ENCODE measurements at places on chromosomes 6 and 20.

- H3K27me3 ChIP-seq: no peaks in the 10 kb centered on the region
- DNase-seq: no peak
- no peaks in the 10 kb centered on the region for H3K4me1 ChIP-seq
- no peaks in the 10 kb centered on the region for H3K36me3 ChIP-seq
- H3K4me3 ChIP-seq: no peak overlapping the region
- H3K27ac ChIP-seq: no peak overlapping the region
These were observed 16.4 kb downstream of the SOX4 start for GRCh38 chr6:21609881-21610329.

- no peaks in the 10 kb centered on the region for H3K27me3 ChIP-seq
- H3K27ac ChIP-seq: no peak overlapping the region
- H3K4me1 ChIP-seq: no peaks in the 10 kb centered on the region
- no peak for DNase-seq
These were observed 193.9 kb downstream of the DLL1 start for GRCh38 chr6:170096803-170097504.

GRCh38 chr6:21348504-21349195 is 244.9 kb upstream of the SOX4 start:
- peak overlapping the region; percentile 20 for H3K27ac ChIP-seq
- no peak overlapping the region for H3K4me3 ChIP-seq
- H3K27me3 ChIP-seq: no peaks in the 10 kb centered on the region
- no peaks in the 10 kb centered on the region for H3K36me3 ChIP-seq

DNA sequence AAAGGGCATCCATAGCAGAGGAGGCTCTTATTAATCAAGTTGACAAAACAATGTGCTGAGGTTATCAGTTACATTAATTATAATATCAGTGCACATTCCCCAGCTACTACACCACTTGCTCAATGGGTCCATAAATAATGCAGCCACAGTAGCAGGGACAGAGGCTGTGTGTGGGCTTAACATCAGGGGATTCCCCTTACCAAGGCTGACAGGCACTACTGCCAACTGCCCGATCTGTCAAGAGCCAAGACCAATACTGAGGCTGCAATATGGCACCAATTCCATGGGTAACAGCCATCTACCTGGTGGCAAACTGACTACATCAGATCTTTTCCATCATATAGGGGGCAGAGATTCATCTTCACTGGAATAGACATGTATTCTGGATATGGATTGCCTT is 22.0 kb downstream of the CD164 start:
- DNase-seq: no peak
- no peaks in the 10 kb centered on the region for H3K27me3 ChIP-seq
- no peak overlapping the region for H3K27ac ChIP-seq
- peaks cover 40% of the 10 kb centered on the region for H3K36me3 ChIP-seq
- H3K4me3 ChIP-seq: no peak overlapping the region

- peaks cover 39% of the 10 kb centered on the region for H3K27me3 ChIP-seq
- H3K4me1 ChIP-seq: no peaks in the 10 kb centered on the region
- H3K4me3 ChIP-seq: no peak overlapping the region
- no peak overlapping the region for H3K27ac ChIP-seq
- H3K36me3 ChIP-seq: no peaks in the 10 kb centered on the region
These were observed 18.1 kb downstream of the TFAP2A start for GRCh38 chr6:10396785-10397184.

DNA sequence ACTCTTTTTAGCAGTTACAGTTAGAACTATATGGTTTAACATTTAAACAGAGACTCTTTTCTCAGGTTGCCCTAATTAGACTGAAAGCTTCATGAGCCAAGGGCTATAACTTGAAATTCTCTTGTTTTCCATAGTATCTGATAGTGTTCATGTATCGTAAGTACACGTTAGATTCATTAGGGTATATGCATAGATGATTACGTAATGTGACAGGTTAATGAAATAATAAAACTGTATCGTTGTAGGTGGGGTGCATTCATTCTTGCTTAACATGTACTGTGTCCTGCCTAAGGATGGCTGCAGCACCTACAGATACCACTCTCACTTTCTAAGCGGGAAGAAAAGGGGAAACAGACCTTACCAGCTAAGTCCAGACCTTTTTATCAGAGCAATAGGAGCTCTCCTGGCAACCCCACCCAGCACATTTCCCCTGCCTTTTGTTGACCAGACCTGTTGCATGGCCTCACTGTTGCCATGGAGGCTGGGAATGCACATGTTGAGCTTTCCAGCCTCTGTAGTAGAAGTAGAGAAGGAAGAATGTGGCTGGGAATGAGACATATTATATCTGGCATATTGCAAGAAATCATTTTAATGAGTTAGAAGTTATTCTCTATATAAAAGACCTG is 83.0 kb downstream of the MAP3K4 start:
- no peaks in the 10 kb centered on the region for H3K27me3 ChIP-seq
- no peak overlapping the region for H3K4me3 ChIP-seq
- H3K4me1 ChIP-seq: peaks cover 2% of the 10 kb centered on the region
- DNase-seq: no peak

DNA sequence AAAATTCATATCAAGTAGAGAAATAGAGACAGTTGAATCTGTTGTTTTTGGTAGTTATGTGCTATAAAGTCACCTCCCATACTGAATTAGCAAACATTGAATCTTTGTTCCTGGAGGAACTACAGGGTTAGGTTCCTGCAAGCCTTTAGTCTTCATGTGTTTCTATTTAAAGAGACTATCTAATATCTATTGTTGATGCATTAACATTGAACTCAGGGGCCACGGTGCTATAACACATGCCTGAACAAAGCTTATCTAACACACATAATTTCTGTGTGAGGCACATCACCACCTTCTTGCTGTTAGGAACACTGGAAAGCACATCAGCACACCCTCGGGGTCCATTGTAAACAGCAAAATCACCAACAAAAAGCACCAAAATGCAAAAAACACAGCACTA is 21.2 kb downstream of the ARFGEF2 start:
- H3K4me1 ChIP-seq: peaks cover 6% of the 10 kb centered on the region
- no peak overlapping the region for H3K27ac ChIP-seq
- H3K4me3 ChIP-seq: no peak overlapping the region
- H3K36me3 ChIP-seq: peaks cover 10% of the 10 kb centered on the region

DNA sequence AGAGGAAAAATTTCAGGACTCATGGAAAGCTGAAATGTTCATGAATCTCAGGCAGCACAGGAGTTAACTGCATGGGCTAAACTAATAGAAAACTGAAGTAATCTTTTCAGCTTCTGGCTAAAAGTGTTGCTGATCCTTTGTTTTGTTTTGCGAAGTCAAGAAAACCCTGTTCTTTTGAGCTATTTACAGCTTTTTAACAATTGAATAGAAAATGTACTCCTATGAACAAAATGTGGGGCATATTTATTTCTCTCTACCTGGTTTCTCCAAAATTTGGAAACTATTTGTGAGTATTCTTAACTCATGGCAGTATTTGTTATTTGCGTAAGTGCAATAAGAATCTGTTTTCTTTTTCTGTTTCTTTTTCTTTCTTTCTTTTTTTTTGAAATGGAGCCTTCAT is 818.8 kb upstream of the CITED2 start:
- no peaks in the 10 kb centered on the region for H3K4me1 ChIP-seq
- H3K4me3 ChIP-seq: no peak overlapping the region
- H3K36me3 ChIP-seq: no peaks in the 10 kb centered on the region
- H3K27ac ChIP-seq: no peak overlapping the region
